ENCODE measurements at places on chromosomes 12 and 14. TPM values are rescaled to one million over a fixed set of nuclear protein-coding genes. Genes with fewer than 3 reads are reported as not detected.

GRCh38 chr12:25800101-25800500 is 158.4 kb upstream of the RASSF8 start:
- no peaks in the 10 kb centered on the region for H3K4me1 ChIP-seq
- no peak overlapping the region for H3K4me3 ChIP-seq
- H3K36me3 ChIP-seq, result no peaks in the 10 kb centered on the region
- H3K27ac ChIP-seq, result no peak overlapping the region

DNA sequence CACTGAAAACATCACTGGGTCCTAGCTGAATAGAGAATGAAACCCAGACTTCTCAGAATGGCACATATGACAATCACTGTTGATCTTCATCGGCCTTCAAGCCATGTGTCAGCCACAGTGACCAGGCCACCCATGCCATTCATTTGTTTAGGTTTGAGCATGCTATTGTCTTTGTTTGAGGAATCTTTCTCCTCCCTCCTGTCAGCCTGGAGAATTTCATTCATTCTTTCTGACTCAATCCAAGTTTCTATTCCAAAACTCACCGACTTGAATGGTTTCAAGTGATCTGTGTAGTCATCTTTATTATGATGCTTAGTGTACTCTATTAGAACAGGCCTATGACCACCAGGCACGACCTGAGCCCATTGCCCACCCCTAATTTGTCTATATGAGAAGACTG is 106.3 kb downstream of the ETNK1 start:
- H3K27ac ChIP-seq, result no peak overlapping the region
- no peak for DNase-seq
- H3K4me1 ChIP-seq, result no peaks in the 10 kb centered on the region
- H3K36me3 ChIP-seq, result no peaks in the 10 kb centered on the region
- H3K4me3 ChIP-seq, result no peak overlapping the region

- H3K4me1 ChIP-seq, result no peaks in the 10 kb centered on the region
- H3K4me3 ChIP-seq, result no peak overlapping the region
- no peak for DNase-seq
- H3K27me3 ChIP-seq, result no peaks in the 10 kb centered on the region
- no peak overlapping the region for H3K27ac ChIP-seq
Observed at GRCh38 chr12:72234886-72235285, 37.3 kb upstream of the TRHDE start.

GRCh38 chr12:122999986-123000420 is 19.5 kb downstream of the ARL6IP4 start:
- no peak for DNase-seq
- H3K4me3 ChIP-seq, result no peak overlapping the region
- no peak overlapping the region for H3K27ac ChIP-seq
- H3K27me3 ChIP-seq, result no peaks in the 10 kb centered on the region
- H3K4me1 ChIP-seq, result peaks cover 3% of the 10 kb centered on the region

The FGF6 gene
- not detected for total RNA-seq

DNA sequence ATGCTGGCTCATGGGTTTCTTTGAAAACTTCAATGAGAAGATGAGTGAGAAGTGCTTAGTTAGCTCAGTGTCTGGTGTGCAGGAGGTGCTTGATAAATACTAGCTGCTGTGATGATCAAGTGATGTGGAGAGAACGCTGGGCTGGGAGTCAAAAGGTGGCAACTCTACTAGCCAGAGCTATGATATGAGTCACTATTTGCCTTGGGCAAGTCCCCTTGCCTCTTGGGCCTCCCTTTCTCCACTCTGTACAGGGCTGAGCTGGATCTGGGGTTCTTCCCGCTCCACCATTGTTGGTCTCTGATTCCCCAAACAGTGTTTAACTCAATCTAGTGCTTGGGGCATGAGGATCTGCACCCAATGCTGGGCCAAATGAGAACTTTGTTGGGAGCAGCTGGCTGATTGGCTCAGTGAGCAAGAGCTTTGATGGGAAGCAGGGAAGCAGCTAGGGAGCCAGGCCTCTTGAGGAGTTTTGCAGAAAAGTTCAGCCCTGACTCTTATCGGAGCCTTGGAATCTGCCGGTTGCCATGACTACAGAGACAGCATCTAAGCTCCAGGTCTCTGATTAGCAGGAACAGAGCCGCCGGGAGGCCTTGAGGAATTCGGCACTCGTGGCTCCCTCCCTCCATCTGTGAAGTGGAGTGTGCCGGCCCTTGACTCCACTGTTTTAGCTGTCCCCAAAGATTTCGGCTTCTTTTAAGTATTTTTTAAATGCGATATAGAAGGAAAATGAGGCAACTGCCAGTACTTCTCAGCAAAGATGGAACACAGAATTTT is 82.1 kb upstream of the HSPB8 start:
- H3K27ac ChIP-seq, result no peak overlapping the region
- no peaks in the 10 kb centered on the region for H3K36me3 ChIP-seq
- H3K4me3 ChIP-seq, result no peak overlapping the region
- H3K4me1 ChIP-seq, result no peaks in the 10 kb centered on the region
- DNase-seq, result no peak
- peaks cover 14% of the 10 kb centered on the region for H3K27me3 ChIP-seq

The ASPG gene
- total RNA-seq, result 0.15 TPM

Data from breast epithelium (tissue), 4 donors.